CD4-positive, CD25-positive, alpha-beta regulatory T cell (primary cell): ENCODE measurements at places on chromosomes 11 and 22. TPM values are rescaled to one million over a fixed set of nuclear protein-coding genes. Genes with fewer than 3 reads are reported as not detected.

GRCh38 chr11:204587-205109 lies 2.6 kb downstream of the BET1L start:
- no peak for DNase-seq

The C1QTNF5 gene
- total RNA-seq, result not detected

The C11orf52 gene
- total RNA-seq, result not detected

- no peak for DNase-seq
Observed at GRCh38 chr11:21446939-21447590, 745.8 kb upstream of the ANO5 start.

DNA sequence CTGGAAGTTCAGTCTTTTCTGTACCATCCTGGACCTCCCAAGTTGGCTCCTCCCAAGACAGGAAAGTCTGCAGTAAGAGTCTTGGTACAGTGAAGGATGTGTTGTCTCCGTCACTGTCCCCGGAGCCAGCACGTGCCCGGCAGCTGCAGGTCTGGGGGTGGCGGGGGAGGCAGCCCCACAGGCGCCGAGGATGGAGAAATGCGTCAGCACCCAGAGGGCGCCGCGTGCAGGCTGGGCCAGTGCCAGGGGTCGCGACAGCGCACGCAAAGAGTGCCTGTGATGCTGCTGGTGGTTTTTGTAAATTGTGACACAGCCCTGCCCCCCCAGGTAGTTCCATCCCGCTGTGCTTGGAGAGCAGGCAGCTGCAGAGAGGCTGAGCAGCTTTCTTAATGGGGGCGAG lies 1200.5 kb downstream of the BRD1 start:
- DNase-seq, result no peak

The OR8D1 gene
- not detected for total RNA-seq

DNA sequence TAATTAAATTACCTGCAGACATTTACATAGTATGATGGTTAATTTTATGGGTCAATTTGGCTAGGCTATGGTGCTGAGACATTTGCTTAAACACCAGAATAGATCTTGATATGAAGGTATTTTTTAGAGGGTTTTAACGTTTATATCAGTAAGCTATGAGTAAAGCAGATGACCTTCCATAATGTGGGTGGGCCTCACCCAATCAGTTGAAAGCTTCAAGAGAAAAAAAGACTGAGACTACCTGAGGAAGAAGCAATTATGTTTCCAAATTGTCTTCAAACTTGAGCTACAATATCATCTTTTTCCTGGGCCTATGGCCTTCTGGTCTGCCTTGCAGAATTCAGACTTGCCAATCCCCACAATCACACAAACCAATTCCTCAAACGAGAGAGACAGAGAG lies 498.8 kb upstream of the API5 start:
- no peak for DNase-seq
